Stimulated activated CD4-positive, alpha-beta T cell treated with anti-CD3 and anti-CD28 coated beads, Interleukin-4, amount 100 ng/mL, for 48 hours (primary cell): ENCODE measurements at places on chromosomes 16 and 17.

DNA sequence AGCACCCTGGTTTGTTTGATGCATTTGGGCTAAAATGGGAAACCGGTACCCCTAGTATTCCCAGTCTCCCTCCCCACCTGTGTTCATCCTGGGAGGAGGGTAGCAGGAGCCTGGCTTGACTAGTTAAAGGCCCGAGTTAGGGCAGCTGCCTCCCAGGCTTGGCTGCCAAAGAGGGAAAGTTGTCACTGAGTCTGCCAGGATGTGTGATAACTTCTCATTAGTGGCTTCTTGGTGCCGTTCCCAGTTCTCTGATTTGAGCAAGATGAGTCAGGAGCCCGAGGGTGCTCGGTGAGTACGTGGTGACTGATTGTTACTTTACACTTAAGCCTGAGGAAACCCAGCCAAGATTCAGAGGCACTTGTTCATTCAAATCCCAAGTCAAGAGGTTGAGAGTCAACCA lies 2.5 kb downstream of the KRT32 start:
- no peak for DNase-seq

DNA sequence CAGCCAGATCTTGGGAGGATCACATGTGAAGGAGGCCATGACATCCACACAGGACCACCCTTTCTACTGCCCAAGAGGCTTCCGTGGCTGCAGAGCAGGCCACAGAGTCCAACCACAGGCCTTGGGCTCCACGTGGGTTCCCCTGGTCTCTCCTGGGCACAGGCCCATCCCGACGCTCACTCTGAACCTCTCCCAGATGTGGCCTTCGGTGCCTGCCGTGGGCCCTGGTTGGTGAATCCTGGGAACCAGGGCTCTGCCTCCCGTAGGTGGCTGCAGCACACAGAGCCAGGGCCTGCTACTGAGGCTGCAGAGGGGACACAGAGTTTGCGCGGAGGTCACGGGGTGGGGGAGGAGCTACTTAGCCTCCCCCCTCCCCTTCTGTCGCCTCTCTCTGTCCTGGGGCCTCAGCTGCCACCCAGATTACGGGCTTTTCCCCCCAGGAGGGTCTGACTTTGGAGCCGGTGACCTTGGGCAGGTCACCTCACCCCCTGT lies 55.3 kb downstream of the ZFPM1 start:
- no peak for DNase-seq

- DNase-seq, result no peak
Observed at GRCh38 chr16:65767125-65767524, 599.4 kb upstream of the CDH5 start.

DNA sequence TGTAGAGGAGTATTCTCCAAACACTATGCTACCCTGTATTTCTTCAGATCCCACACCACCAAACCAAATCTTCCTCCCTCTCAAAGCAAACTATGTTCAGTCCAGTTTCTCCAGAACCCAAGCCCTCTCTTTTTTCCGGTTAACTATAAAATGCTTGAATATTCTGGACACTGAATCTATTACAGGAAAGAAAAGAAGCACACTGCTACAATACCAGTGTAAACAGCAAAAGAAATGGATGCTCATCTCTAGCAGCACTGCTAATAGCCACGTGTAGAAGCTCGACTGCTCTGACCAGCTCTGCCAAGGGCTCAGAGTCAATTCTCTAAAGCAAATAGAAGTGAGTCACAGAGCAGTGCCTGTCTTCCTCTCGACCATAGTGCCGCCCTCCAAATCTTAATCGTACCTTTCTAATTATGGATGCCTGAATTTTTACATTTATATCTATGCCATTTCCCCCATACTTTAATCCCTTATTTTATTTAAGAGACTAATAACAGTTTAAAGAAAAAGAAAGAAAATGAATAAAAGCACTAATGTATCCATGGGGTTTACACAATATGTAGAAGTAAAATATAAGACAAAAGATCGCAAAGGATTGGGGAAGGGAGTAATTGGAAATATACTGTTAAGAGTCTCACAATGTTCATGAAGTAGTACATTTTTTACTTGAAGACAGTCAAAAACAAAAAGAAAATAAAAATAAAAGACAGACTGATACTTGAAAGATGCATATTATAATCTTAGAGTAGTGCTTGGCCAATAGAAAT lies 154.5 kb downstream of the PARN start:
- no peak for DNase-seq

- DNase-seq, result no peak
Observed at GRCh38 chr17:52140601-52141000, 17.9 kb downstream of the CA10 start.

- DNase-seq, result no peak
Observed at GRCh38 chr17:31385428-31386285, 5.8 kb upstream of the RAB11FIP4 start.

DNA sequence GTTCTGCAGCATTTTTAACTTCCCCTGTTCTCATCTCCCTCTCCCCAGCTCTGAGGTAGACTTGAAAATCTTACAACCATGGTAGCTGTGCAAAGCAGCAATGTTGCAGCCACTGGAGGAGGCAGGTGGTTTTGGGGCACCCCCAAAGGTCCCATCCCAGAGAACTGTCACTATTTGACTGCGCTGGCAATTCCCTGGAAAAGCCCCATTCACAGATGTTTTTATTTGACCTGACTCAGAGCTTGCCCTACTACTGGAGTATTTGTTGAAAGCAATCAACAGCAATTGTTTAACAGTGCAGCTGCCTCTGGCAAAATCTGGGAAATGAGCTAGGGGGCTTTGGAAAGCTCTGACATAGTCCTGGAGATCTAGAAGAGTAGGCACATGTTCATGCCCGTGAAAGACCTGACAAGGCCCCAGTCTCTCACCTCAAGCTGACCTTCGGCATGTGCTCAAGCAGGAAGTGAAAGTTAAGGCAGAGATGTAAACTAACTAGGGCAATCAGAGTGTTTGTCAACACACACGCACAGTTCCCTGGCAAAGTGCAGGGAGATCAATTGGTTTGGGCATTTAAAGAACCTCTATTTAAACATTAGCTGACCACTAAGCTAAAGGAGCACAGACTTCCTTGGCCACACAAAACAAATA lies 19.7 kb upstream of the PIK3R5 start:
- DNase-seq, result no peak

DNA sequence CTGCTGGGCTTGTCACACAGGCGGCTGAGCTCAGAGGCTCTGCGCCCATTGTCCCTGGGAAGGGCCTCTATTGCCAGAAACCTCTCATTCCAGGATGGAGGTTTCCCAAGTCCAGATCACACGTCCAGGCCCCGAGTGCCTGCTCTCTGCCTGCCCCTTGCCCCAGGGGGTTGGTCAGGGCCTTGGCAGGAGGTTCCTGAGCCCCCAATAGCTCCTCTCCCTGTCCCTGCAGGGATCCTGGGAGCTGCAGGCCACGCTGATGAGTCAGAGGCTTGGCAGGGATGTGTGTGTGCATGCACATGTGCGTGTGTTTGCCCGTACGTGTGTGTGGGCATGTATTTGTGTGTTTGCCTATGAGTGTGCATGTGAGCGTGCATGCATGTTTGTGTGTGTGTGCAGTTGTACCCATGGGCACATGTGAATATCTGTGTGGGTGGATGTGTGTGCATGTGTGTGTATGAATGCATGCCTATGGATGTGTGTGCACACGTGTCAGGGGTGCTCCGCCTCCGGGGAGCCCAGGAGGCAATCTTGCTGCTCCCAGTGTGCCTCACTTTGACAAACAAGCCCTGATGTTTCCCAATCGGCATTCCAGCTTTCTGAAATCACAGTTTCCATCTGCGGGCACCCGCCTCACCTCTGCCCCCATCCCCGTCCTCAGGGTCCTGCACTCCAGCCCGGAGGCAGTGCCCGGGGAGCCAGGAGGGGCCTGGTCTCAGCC lies 98.4 kb upstream of the GSE1 start:
- DNase-seq, result no peak

GRCh38 chr17:42561897-42562387 lies at the start of gene COASY:
Gene COASY, plus strand, starts transcription at chr17:42562148. Its CDS starts 475 bp downstream, at chr17:42562623.
- DNase-seq, result peak; percentile 93

DNA sequence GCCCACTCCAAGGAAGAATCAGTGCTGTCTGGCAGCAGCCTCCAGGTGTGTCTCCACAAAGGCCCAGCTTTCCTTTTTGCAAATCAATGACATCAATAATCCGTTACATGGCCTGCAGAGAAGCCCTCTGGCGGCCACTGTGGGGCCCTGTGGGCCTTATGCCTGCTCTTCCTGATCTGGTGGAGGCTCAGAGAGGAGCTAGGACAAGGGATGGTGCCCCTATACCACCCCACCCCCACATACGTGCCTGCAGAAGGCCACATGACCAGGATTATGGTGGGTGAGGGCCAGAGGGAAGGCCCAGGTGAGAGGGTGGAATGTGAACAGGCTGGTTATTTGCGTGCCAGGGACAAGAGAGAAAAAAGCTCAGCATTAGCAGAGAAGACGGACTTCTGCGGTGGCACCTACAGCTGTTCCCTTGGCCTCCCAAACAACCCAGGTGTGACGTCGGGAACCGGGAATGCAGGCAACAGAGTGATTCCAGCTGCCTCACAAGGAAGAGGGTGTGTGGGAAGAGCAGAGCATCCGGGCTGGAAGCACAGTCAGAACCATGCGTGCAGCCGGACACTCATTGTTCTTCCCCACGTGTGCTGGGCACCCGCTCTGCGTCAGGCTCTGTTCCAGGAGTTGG lies 22.5 kb downstream of the EIF4A3 start:
- no peak for DNase-seq

- DNase-seq, result no peak
Observed at GRCh38 chr17:83127431-83128160, 48.2 kb downstream of the METRNL start.

DNA sequence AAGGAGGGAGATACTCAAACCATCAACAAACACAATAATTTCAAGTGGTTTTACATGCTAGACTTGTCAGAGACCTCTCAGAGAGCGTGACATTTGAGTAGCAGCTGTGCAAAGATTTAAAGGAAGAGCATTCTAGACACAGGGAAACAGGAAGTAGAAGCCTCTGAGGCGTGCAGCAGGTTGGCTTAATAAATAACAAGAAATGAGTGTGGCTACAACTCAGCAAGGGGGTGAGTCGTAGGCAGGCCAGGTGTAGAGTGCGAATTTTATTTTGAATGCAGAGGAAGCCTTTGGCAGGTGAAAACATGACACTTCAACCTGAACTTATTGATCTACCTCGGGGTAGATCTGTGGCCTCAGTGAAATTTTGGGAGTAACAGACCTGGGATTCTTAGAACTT lies 73.2 kb upstream of the MRTFB start:
- no peak for DNase-seq

DNA sequence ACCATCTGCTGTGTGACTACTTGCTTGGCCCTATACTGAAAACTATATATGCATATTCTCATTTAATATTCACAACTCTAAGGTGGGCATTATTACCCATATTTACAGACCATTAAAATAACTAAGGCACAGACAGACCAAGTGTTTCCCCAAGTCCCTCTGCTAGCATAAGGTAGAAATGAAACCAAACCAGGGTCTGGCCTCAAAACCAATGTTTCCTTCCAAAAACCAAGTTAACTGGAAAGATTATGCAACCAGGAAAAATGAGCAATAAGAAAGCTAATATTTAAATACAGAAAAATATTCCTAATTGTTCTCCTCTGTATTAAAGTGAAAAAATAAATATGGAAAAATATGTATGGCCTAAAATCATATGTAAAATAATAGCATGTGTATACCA lies 50.1 kb downstream of the XPO6 start:
- no peak for DNase-seq

GRCh38 chr16:12293913-12294312 lies 317.4 kb downstream of the SNX29 start:
- no peak for DNase-seq

DNA sequence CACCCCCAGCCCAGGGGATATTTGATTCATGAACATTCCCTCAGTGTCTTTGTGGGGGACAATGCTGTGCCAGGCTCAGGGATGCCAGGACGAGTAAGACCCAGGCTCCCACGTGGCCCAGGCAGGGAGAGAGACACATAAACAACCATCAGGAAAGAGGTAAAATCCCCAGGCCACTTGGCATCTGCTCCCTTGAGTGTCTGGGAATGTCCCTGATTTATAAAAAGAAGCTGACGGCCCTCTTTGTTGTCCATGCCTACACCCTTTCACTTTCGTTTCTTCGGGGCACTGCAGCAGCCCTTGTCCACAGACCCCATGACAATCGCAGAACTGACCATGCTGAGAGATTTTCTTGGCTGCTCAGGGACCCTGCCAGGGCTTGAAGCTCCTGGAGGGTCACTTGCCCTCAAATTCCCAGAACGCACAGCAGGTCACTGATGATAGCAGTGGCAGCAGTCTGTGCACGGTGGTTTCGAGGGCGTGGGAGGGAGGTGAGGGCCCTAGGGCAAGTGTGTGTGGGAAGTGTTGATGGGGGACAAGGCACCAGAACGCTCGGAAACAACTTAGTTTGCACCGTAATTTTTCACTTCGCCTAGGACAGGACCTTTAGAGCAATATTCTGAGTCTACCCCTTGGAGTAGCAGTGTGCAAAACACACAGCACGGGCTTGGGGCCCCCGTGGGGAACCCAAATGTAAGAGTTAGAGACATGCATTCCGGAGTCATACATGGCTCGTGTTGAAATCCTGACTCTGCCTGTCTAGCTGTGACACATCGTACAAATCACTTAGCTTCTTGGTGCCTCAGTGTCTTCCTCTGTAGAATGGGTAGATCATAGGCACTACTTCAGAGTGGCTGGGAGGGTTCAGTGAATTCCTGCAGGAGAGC lies 4.7 kb downstream of the NOD2 start:
- peak; percentile 44 for DNase-seq

DNA sequence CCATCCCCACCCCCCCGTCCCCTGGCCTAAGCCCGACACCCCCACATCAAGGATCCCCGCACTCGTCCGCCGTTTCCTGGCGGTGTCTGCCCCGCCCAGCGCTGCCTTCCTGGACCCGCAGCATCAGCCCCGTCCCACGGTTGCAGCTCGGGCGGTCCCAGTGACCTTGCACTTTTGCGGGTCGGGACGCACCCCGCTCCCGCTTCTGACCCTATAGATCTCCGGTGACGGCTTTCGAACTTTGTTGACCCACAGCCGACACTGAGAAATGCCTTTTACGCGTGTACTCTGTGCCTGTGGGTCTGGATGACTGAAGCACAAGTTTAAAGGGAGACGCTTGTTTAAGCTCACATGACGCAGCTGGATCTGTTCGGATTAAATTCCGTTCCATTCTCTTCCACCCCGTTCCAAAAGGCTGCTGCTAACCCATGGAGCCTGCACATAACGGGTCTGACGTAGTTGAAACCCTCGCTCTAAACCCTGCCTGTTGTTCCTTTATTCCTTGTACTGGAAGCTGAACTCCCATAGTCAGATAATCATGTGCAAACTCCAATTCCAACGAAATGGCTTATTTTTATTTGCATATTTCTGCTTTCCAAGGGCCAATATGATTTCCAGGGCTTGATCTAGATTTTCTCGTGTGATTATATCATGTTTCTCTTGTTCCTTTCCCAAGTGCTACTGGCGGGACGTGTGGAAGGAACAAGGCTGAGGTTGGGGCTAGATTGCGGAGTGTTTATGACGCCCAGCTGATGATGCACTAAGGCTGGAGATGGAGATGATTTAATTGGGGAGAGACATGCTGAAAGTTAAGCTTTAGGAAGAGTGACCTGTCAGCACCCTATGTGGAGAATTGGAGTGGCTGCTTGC lies 834 bp downstream of the FLYWCH1 start:
- DNase-seq, result no peak

- DNase-seq, result no peak
Observed at GRCh38 chr16:53065461-53066061, 10.8 kb downstream of the CHD9 start.

GRCh38 chr16:53960050-53960812 lies 256.3 kb downstream of the FTO start:
- DNase-seq, result no peak
